Osteocyte (in vitro differentiated cells): ENCODE measurements at places on chromosomes 2 and 18.

- peak; percentile 83 for DNase-seq
Measured at GRCh38 chr2:240200230-240201051, 60.0 kb upstream of the OTOS start.

DNA sequence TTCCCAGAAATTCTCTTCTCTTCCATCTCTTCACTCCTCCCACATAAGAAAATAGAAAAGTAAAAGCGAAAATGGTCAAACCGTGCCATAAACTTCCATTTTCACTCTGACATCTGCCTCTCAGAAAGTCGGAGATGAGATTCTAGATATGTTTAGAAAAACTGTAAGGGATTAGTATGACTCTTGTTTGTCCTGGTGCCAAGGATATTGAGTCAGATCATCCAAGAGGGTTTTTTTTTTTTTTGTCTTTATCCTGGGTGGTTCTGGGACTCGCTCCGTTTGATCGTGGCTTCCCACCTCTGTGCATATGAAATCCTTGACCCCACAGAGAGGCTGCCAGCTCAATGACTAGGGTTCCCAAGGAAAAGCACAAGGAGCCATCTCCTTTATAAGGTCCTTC is 17.3 kb downstream of the EN1 start:
- DNase-seq: no peak

- DNase-seq: no peak
Measured at GRCh38 chr2:231527091-231527395, 3.2 kb downstream of the NMUR1 start.

GRCh38 chr2:45942237-45942738 is 290.8 kb downstream of the PRKCE start:
- DNase-seq: no peak

DNA sequence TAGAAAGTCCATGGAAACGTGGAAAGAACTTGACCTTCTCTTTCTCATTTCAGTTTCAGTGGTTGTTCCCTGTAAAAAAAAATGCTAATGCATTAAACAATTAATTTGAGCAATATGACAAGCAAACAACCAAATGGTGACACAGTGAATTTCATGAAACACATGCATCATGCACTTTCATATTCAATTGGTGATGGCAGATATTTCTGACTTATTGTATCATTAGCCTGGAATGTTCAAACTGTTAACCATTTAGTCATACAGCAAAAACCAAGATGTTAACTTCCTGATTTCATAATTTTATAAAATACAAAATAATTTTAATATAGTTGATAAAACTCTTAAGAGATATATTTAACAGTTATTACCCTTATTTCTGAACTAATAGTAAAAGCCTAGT is 85.5 kb downstream of the SCN1A start:
- no peak for DNase-seq

DNA sequence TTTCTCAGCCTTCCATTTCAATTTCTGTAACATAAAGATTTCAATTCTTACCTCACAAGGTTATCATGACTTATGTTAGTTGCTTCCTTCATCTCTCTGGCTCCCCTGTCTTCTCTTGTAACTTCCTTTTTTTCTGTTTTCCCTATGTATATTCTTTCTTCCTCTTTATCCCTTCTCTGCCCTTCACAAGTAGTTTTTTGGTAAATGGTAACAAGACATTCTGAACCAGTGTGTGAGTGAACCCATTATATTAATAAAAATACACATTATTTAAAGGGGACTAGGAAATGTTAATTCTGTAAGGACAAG is 8.4 kb downstream of the ACSL3 start:
- DNase-seq: no peak

DNA sequence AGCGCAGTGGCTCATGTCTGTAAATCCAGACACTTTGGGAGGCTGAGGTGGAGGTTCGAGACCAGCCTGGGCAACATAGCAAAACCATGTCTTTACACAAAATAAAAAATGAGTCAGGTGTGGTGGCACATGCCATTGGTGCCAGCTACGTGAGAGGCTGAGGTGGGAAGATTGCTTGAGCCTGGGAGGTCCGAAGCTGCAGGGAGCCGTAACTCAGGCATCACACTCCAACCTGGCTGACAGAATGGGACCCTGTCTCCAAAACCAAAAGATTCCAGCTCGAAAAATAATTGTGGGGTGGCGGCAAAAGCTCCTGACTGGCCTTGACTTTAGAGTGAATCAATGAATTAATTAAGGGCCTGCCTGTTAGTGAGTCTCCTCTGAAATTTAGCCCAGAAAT is 1.2 kb upstream of the ALPP start:
- no peak for DNase-seq

GRCh38 chr2:43086451-43087221 is 139.8 kb downstream of the ZFP36L2 start:
- DNase-seq: no peak

GRCh38 chr2:221465776-221466175 is 106.3 kb downstream of the EPHA4 start:
- no peak for DNase-seq

DNA sequence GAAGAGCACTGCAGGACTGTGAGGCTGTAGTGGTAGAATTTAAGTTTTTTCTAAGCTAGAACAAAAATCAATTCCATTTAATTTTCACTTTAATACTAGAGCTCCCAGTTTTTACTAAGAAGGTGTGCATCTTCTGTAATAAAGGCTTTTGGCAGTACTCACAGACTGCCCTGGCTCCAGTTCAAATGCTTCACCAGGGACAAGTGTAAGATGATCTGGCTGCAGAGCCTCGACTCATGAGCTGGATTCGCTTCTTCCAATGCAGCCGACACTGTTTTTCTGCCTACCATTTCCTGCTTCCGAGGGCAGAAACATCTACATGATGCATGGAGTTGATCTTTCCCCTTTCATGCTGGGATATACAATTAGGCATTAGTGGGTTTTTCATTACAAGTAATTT is 87.0 kb downstream of the FARSB start:
- no peak for DNase-seq

GRCh38 chr2:202818321-202818720 is 53.2 kb downstream of the ICA1L start:
- no peak for DNase-seq

- no peak for DNase-seq
Measured at GRCh38 chr2:223247136-223247535, 195.1 kb downstream of the KCNE4 start.

DNA sequence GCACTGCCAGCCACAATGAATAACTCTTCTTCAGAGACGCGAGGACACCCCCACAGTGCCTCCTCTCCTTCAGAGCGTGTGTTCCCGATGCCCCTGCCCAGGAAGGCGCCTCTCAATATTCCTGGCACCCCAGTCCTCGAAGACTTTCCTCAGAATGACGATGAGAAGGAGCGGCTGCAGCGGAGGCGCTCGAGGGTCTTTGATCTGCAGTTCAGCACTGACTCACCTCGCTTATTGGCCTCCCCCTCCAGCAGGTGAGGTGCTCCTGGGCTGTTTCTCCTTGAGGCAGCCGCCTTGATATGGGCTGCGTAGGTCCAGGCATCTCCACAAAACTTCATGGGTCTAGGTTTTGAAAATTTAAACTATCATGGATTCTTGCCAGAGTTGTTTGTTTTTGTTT is 6.1 kb downstream of the NCAPH start:
- DNase-seq: no peak

DNA sequence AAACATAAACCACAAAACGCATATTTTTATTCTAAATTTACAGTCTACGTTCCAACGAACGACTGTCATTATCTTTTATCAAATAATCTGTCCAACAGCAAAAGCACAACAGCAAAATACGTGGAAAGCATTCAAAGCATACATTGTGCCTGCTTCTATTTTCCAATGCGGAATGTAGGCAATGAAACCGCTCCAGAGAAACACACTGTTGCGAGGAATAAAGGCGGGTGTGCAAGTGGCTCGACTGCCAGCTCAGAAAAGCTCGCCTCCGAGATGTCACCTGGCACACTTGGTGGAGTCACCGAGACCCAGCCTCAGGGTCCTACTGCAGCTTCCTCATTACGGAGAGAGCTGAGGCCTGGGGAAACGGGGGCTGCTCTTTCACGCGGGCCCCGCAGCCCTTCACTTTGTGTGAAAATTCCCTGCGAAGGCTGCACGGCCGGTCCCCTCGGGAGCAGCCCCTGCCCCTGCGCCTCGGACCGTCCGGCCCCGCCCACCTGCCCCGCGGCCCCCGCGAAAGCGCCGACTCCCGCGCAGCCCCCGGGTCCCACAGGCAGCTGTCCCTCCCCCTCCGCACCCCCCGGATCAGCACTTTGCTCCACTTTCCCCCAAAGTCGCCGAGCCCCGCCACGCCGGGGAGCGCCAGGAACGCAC is 752 bp downstream of the MGAT4A start:
- no peak for DNase-seq

DNA sequence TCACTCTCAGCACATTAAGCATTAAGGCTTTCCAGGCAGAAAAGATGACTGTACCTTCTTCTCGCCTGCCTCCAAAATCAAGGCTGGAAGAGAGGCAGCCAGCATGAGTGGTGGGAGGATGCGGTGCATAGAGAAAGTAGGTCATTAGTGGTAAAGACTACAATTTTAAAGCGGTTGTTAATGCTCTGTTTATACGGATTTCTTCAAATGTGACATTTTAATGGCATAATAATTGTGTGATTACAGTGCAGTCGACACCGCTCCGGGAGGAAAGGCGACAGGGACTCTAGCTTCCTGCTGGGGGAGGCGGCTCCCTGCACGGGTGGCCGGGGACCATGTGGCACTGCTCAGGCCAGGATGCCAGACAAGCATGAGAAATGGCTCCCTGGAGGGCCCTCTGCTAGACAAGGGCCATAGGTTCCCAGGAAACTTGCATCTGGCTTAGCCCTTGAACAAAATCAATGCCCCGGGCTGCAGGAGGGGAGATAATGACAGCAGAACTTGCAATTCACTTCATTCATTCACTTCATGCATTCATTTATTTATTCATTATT is 129.6 kb downstream of the GALNT14 start:
- no peak for DNase-seq

DNA sequence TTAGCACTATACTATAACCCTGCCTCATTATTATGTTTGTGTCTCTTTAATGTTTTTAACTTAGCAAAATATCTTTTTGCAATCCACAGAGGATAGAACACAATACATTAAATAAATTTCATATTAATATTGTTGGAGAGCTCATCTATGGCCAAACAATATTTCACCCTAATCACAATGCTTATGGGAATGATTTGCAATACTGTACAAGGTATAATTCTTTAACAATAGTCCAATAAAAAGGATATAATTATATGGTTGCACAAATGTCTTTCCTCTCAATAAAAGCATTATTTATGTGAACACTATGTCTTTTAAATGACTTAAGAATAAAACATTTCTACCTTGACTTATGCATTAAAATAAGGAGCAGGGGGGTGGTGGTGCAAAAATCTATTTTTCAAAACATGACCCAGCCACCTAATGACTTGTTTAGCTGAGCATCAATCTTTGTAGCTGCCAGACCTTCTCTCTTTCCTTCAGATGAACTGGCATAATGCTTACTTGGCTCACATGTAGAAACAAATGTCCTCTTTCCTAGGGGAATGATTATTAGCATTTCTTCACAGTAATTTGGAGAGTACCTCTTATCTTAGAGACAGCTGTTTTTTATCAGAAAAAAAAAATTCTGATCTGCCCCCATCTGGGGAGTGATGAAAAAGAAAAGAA is 1933.6 kb upstream of the LRRTM1 start:
- no peak for DNase-seq
